ENCODE measurements at places on chromosomes 12 and 14.

- DNase-seq = peak; percentile 39
Observed at GRCh38 chr14:61461808-61462275, 140.5 kb downstream of the PRKCH start.

DNA sequence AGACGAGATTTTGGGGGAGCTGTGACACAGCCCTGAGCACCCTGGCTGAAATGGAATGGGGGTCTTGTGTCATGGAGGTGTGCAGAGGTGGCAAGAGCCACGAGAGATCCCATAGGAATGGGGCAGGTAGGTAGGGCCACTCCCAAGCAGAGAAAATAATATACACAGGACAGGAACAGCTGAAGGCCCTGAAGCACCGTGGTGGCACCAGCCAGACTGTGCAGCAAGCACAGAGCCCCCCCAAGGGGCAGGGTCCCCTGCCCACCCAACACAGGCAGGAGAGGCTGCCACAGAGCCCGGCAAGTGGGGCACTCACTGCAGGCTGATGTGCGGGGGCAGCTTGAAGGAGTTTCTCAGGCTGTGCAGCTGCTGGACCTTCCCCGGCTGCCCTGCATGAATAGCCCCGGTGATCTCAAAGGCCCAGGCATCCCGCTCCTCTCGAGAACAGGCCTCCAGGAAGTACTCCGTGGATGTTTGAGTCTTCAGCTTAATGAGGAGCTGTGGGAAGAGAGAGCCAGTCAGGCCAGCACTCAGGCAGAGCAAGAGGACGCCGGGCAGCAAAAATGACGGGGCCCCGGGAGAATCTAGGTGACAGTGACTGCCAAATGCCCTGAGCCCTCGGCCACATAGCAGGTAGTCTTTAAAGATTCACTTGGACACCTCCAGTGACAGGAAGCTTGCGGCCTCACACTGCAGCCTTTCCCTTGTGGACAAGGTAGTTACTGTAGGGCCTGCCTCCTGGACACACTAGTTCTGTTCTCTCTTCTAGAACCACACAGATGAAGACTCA, 16.7 kb downstream of the PLEK2 start:
- DNase-seq = no peak

DNA sequence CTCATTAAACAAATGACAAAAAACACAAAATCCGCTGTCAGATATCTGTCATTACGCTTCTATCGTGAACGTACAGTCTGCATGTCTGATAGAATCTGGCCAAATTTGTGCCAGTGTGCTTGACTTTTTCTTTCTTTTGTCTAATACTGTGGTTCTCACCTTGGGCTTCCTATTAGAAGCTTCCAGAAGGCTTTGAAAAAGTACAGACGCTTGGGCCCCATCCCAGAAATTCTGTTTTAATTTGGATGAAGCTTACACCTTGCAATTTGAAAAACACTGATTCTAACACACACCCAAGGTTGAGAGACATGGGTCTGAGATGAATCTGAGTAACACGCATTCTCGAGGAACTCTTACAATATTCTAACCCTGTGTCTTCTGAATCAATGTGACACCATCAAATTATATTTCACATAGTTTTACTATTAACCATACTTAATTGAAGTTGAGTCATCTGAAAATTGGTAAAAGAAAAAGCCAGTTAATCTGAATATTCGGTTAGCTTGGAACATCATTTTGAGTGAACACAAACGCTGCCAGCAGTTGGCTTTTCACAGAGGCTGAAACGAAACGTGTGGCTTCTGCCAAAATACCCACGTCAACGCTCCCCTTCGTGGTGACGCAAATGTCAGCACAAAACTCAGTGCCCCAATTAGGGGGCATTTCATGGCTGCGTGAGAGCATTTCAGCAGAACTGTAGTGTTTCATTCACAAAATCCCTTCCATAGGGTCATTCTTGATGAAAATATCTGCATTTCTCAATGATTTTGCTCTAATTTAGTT, 420.5 kb downstream of the TMEM132D start:
- no peak for DNase-seq

- no peak for DNase-seq
Observed at GRCh38 chr12:55008944-55009585, 10.7 kb upstream of the NEUROD4 start.

DNA sequence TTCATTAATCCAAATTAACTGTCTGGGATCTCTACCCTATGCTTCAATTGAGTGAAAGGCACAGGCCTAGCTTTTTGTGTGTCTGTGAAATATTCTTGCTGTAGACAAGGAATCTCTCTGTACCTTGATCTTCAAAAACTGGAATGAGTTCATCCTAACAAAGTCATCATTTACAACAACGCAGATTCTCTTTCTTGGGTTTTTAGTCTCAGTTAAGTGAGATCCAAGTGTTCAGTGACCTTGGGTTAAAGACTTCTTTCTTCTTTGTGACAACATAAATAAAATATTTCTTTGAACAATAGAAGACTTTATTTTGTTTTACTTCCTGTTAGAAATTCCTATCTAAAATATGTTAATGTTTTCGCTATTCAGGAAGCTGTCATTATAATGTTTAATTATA, 192.2 kb upstream of the LMNTD1 start:
- DNase-seq = no peak

- DNase-seq = no peak
Observed at GRCh38 chr12:98253207-98254037, 262.0 kb upstream of the TMPO start.

GRCh38 chr14:75101491-75101890, 25.4 kb downstream of the NEK9 start:
- DNase-seq = no peak

- DNase-seq = peak; percentile 45
Observed at GRCh38 chr14:69635981-69636639, 24.7 kb downstream of the SUSD6 start.

GRCh38 chr12:45975506-45975905, 14.9 kb downstream of the SCAF11 start:
- DNase-seq = no peak

- no peak for DNase-seq
Observed at GRCh38 chr14:54671537-54671936, 104.6 kb downstream of the SAMD4A start.

- DNase-seq = no peak
Observed at GRCh38 chr14:50089208-50089607, 27.2 kb downstream of the VCPKMT start.

DNA sequence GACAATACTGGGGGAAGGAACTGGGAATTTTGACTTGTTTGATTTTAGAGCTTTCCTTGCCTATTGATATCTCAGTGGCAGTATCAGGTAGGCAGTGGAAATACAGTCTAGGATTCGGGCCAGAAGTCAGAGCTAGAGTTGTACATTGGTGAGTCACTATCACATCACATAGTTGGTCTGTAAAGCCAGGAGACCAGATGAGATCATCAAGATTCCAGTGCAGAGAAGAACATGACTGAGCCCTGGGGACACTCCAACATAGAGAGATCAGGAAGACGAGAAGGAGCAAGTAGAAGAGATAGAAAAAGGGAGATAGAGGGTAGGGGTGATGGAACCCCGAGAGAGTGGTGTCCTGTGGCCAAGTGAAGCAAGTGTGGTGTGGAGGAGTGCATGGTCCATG, 46.6 kb upstream of the NR1H4 start:
- no peak for DNase-seq

DNA sequence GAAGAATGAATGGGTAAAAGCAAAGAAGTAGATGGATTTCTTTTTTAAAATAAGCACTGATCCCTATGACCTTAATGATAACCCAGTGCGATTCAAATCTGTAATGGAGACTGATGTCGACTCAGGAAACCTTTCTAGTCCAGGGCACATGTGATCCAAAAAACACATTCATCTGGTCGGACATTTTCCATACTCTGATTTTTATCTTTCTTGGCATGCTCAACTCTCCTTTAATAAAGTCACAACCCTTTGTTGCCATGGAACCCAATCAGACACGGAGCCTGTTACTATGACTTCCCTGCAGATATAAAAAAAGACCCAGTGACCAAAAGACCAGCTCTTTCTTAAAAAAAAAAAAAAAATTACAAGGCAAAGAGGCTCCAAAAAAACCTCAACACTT, 27.9 kb downstream of the TMCC3 start:
- DNase-seq = no peak

DNA sequence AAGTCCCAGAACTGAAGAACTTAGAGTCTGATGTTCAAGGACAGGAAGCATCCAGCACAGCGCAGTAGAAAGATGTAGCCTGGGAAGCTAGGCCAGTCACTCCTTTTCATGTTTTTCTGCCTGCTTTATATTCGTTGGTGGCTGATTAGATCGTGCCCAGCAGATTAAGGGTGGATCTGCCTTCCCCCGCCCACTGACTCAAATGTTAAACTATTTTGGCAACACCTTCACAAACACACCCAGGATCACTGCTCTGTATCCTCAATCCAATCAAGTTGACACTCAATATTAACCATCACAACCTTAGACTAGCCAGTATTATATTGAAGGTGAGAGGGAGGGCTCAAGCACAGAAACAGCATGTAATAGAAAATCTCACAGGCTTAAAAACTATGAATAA, 222.9 kb downstream of the C12orf50 start:
- no peak for DNase-seq

DNA sequence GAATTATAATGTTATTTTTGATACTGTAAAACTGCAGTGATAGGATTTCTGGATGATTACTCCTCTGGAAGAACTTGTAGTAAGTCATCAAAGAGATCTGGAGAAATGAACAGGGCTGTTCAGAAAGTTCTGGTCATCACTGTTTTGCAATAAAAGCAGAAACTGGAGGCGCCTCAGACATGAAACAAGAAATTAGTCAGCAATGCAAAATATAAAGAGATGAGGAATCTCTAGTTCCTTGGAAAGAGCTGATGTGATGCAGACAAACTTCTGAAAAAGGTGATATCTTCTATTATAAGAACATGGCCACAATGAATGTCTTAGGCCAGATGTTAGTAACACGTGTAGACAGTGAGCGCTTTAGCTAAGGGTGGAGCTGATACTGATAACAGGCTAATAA, 9.5 kb downstream of the ACIN1 start:
- DNase-seq = no peak

- no peak for DNase-seq
Observed at GRCh38 chr14:80629606-80630005, 311.9 kb downstream of the CEP128 start.

GRCh38 chr14:73943083-73943482, 6.8 kb downstream of the FAM161B start:
- DNase-seq = no peak

DNA sequence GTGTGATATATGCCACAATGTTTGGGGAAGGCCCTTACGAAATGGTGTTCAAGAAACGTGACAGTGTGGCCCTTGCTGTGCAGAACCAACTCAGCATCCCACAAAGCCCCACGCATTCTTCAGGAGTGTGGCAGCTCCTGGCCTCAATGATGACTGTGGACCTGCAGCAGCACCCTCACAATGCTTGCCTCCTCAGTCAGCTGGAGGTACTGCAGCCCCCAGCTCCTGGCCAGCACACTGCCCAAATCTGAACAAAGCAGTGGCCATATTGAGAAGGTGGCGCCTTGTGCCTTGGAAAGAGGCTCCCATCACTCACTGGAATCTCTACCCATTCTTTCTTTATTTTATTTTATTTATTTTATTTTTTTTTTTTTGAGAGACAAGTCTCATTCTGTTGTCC, 10.4 kb downstream of the POLE2 start:
- DNase-seq = no peak

GRCh38 chr12:79615596-79616560, 74.9 kb downstream of the PAWR start:
- DNase-seq = no peak

- no peak for DNase-seq
Observed at GRCh38 chr12:93978553-93978952, 169.8 kb upstream of the PLXNC1 start.

GRCh38 chr12:50557421-50557820, 52.6 kb downstream of the DIP2B start:
- DNase-seq = no peak

GRCh38 chr12:126811391-126811790, 1455.6 kb upstream of the TMEM132C start:
- DNase-seq = no peak

DNA sequence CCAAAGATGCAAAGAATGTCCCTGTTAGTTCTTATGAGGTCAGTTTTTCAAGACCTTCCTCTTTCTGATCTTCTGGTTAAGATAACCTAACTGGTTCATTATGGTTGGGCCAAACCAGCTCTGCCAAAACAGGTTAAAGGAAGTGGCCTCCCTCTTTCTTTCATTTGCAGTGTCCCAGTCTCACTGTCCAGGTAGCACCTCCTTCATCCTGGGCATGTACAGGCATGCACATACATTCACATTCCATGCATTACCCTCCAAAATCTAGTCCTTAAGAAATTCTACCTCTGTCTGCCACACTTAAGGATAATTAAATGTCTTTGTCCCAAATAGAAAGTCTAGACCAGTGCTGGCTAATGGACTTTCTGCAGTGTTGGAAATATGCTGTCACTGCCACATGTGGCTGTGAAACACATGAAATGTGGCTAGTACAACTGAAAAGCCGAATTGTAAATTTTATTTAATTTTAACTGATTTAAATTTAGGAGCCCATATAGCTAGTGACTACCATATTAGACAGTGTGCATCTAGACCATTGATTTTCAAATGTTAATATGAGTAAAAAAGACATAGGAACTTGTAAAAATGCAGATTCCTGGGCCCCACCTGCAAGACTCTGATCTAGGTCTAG, 169.3 kb downstream of the PCNX1 start:
- no peak for DNase-seq

- no peak for DNase-seq
Observed at GRCh38 chr12:102326982-102327381, 129.3 kb upstream of the PMCH start.

DNA sequence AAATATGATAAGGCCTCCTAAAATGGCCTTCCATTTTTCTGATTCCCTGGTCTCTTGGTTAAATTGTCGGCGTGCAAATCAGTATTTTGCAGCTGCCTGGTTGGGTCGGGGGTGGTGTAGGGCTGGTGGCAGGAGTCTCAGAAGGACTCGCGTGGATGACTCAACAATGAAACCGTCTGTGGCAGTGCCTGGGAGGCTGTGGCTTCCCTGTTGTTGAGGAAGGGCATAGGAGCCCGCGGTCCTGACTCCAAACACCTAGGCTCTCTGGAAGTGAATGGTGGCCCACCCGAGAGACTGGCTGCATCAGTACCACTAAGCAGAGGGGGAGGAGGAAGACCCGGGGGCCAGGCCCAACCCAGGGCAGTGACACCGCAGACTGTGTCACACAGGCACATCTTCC, 207.9 kb downstream of the TTC7B start:
- no peak for DNase-seq

DNA sequence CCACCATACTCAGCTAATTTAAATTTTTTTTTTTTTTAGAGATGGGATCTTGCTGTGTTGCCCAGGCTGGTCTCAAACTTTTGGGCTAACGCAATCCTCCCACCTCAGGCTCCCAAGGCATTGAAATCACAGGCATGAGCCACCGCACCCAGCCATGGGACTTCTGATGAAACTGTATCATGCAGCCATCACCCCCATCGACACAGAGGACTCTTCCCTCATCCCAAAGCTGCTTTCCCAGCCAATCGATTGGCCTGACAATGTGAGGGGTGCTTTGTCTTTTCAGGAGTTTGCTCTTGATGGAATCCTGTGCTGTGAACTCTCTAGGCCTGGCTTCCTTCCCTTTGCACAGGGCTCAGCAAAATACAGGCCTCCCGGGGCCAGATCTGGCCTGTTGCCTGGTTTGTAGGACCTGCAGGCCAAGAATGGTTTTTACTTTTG, 59.6 kb upstream of the NCOR2 start:
- DNase-seq = no peak

- DNase-seq = no peak
Observed at GRCh38 chr12:113289361-113289760, 45.5 kb downstream of the SLC8B1 start.
